ENCODE measurements at places on chromosomes 13 and 19.

DNA sequence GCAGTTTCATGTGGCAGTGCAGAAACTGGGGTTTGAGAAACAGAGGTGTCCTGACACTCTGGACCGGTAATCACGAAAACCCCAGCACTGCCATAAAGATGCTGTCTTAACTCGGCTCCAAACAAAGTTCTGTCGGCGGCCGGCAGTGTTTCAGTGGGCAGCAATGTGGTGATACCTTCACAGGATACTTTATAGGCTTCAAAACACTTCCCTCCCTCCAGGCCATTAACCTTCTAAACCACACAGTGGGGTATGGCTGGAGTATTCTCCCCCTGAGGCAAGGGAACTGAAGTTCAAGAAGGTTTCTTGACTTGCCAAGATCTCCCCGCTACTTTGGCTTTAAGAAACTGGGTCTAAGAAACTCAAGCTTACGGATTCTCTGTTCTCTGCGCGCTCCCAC, 1.1 kb downstream of the RUBCNL start:
- peak; percentile 38 for DNase-seq

GRCh38 chr13:77891486-77891885, 27.1 kb downstream of the EDNRB start:
- DNase-seq = no peak

GRCh38 chr19:42032431-42032830, 37.6 kb downstream of the GRIK5 start:
- DNase-seq = no peak

DNA sequence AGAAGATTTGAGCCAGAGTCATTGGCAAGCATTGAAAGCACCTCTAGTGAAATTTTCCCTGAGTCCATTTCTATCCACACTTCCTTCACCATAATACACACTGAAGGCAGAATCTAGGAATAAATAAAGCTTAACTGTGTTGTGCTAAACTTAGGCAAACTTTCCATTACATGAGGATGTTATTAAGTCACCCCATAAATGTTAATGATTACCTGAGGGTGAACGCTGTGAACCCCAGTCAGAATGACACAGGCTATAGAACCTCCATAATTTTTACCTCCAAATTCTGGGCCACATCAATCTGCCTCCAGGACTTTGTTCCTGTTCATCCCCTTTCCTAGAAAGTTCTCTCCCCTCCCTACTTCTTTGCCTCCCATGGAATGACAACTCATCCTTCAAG, 71.0 kb downstream of the RAP2A start:
- no peak for DNase-seq

- DNase-seq = no peak
These were observed 81.4 kb downstream of the ALOX5AP start for GRCh38 chr13:30816736-30817135.

DNA sequence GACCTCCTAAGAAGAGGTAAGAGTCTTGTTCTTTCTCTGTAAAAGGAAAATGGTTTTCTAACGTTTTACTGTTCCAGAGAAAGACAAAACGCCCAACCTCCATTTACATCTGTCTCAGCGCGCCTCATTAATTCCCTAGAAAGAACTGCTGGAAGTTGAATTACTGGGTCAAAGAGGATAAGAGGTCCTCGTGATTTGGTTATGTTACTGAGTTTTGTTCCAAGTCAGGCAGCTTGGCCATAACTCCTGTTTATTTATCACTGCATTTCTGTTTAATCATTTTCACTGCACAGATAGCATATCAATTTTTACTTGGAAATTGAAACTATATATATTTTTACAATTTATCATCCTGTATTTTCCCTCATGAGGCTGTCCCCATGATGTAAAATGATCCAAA, 112.9 kb upstream of the PEG3 start:
- DNase-seq = no peak

Data from osteoblast (primary cell).